ENCODE measurements at places on chromosomes 3 and 15.
A peak's percentile ranks its signal among the peaks of the same experiment; 100 is the strongest.

DNA sequence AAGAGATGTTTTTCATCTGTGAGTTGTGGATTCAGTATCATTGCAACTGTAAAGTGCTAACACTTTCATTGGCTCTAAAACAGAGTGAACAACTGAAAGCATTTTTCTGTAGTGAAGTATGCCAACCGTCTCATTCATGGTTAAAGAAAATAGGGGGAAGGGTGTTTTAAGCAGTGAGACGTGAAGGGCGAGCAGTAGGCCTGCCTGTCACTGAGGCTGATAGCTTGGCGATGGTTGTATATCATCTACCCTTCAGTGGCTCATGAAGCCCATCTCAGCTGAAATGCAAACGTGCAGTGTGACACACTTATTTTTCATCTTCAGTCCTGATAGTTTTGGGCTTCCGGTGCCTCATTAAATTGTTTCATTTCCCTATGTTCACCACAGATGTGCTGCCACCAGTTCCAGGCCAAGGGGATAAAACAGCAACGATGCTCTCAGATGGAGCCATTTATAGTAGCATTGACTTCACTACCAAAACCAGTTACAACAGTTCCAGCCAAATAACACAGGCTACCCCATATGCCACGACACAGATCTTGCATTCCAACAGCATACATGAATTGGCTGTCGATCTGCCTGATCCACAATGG is 562.0 kb downstream of the ROBO2 start:
- DNase-seq: no peak

DNA sequence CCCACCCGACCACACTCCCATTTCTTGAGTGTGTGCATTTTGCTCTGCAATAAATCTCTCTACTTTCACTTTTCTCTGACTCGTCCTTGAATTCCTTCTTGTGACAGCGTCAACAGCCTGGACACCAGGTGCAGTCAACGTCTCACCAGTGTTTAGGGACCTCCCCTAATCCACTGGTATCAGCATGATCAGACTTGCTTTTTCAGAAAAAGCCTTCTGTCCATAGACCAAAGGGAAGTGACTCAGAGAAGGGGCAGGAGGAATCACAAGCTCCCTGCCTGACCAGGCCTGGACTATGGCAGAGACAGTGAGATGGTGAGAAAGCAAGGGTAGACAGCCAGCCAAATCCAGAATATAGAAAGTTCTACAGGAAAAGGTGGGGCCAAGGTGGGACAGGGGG is 15.5 kb downstream of the CCR5 start:
- no peak for DNase-seq

DNA sequence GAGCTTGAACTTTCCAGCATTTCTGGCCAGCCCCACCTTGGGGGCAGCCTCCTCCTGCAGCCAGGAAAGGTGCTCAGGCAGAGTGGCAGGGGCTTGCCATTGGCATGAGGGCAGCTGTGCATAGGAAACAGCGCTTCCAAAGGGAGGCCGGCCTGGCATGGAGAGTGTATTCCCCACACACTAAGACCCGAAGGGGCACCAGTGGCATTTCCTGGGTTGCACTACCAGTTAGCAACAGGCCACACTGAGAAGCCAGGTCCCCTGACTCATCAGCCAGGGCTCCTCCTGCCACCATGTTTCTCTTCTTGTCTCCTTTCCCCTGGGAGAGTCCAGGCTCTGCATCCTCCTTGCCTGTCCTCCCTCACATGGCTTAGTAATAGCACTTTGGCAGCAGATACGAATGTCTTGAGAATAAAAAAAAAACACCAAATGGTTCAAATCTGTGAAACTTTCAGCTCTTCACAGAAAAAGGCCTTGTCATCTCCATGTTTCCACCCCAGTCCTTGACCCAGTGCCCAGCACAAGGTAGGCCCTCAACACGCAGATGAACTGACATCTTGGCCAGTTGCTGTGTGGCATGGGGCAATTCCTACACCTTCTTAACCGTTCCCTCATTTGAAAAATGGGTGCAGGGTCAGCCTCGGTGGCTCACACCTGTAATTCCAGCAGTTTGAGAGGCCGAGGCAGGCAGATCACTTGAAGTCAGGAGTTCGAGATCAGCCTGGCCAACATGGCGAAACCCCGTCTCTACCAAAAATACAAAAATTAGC is 180.4 kb downstream of the SMAD6 start:
- DNase-seq: no peak

DNA sequence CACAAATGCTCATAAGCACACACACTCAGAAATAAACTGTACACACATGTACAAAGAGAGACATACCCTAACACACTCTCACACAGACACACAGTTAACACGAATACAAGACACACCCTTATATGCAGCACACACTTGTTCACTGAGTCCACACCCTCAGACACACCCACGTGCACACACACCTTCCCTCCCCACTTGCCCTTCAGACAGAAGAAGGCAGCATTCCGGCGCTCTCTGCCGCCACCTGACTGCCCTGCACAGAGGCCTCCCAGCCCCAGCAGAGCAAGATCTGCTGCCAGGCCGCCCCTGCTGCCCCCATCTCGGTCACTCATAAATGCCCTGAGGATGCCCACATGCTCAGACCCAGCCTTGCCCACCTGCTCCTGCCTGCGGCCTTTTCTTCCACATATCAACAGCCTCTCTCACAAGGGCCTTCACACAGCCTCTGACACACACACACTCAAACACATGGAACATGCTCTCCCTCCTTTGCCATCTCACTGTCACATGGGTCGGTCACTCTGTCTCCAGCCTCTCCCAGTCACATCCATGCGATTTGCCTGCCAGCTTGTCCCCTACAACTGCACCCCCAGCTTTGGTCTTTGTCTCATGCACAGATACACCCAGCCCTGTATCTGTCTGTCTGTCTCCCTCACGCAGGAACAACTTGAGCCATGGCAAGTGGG is 71.1 kb downstream of the EPHB3 start:
- no peak for DNase-seq

DNA sequence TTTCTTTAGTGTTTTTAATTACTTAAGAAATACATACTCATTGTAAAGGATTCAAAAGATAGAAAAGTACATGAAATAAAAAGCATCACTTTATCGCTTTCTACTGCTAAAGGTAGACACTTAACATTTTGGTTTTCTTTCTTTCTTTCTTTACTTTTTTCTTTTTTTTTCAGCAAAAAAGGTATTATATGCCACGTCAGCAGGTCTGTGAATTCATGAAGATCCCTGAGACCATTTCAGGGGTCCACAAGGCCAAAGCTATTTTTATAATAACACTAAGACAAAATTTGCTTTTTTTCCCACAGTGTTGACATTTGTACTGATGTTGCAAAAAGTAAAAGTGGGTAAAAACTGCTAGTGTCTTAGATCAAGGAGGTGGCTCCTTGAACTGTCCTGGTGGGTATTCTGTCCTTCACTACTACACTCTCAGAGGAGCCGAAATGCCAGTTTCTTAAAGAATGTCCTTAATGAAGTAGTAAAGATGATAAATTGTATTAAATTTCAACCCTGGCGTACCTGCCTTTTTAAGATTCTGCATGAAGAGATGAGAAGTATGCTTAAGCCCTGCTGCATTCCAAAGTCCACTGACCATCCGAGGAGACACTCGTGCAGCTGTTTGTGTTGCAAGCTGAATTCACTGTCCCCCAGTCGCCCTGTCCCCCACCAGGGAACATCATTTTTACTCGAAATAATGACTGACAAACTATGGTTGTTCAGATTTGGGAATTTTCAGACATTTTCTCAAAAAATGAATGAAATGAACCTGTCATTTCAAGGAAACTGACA is 106.7 kb upstream of the PIAS1 start:
- no peak for DNase-seq

GRCh38 chr3:170233530-170233929 is 11.3 kb downstream of the PRKCI start:
- DNase-seq: no peak

GRCh38 chr3:97550408-97550807 is 214.2 kb upstream of the ARL6 start:
- DNase-seq: no peak

- no peak for DNase-seq
Measured at GRCh38 chr3:45084820-45085816, 59.0 kb downstream of the CLEC3B start.

GRCh38 chr3:131795390-131796090 is 239.3 kb downstream of the CPNE4 start:
- DNase-seq: no peak

- no peak for DNase-seq
Measured at GRCh38 chr3:145094355-145094941, 1066.5 kb downstream of the PLOD2 start.

DNA sequence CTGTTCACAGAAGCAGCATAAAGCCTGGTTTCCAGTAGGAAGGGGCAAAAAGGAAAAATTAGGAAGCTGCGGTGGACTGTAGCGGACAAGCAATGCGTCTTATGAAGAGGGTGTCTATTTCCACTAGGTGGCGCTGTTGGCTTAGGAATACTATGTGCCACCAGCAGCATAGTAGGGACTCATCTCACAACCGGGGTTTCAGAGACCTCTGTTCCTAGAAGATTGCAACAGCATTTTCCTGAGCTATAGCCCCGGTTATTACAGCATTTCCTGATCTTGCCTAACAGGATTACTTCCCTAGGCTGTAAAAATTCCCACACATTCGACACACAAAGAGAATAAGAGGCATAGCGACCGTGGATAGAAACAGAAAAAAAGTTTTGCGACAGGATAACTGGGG is 683.0 kb downstream of the TBL1XR1 start:
- no peak for DNase-seq

GRCh38 chr3:175257123-175257522 is 398.0 kb downstream of the NAALADL2 start:
- DNase-seq: no peak

DNA sequence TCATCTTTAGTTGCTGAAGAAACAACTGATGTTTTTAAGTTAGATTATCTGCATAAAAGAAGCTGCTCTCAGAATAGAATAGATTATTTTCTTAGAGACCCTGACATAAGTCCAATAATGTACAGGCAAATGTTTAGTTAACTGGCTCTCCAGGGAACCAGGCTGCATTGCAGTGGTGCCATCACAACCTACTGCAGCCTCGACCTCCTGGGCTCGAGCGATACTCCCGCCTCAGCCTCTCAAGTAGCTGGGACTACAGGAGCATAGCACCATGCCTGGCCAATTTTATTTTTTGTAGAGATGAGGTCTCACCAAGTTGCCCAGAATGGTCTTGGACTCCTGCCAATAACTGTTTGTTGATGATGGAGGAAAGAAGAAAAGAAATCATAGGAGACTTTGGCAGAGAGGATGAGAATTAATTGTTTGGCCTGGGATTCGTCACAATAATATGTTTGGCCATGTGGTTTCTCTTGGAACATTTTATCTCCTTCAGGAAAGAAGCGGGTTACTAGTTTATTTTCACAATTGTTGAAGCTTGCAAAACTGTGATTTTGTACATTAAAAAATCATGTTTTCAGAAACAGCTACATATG is 429.2 kb downstream of the CADM2 start:
- no peak for DNase-seq

- no peak for DNase-seq
Measured at GRCh38 chr15:91319371-91320059, 219.5 kb downstream of the SV2B start.

GRCh38 chr15:87716422-87716821 is 540.1 kb downstream of the NTRK3 start:
- no peak for DNase-seq

GRCh38 chr15:85280203-85280602 is 100.2 kb upstream of the AKAP13 start:
- no peak for DNase-seq

- peak; percentile 5 for DNase-seq
Measured at GRCh38 chr15:80093854-80094418, 34.5 kb downstream of the ZFAND6 start.

GRCh38 chr3:10653241-10653640 is 147.9 kb upstream of the ATP2B2 start:
- DNase-seq: no peak

- no peak for DNase-seq
Measured at GRCh38 chr3:171775943-171776342, 34.3 kb downstream of the PLD1 start.

DNA sequence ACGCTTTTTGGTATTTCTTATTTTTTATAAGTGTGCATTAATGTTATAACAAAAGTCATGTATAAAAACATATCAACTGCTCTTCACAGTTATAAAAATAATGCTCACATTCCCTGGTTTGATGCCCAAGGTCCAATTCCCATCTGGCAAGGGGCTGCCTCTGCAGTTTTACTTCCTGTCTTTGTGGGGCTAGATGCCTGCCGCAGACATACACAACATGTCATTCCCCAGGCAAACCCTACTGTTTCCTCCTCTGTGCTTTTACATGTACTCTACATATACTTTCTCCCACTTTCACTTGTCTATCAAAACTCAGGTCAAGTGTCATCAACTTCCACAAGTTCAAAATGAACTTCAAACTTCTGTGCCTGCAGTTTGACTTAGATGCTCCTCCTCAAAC is 60.5 kb upstream of the ETV5 start:
- DNase-seq: no peak

DNA sequence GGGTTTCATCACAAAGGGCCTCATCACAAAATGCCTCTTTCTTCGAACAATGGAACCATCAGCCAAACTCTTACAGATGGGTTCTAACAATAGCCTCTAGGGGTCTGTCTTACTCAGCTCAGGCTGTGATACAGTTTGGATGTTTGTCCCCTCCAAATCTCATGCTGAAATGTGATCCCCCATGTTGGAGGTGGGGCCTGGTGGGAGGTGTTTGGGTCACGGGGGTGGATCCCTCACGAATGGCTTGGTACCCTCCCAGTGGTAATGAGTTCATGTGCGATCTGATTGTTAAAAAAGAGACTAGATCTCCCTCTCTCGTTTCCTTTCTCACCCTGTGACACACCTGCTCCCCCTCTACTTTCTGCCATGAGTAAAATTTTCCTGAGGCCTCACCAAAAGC is 47.9 kb upstream of the LIPC start:
- DNase-seq: peak; percentile 41

DNA sequence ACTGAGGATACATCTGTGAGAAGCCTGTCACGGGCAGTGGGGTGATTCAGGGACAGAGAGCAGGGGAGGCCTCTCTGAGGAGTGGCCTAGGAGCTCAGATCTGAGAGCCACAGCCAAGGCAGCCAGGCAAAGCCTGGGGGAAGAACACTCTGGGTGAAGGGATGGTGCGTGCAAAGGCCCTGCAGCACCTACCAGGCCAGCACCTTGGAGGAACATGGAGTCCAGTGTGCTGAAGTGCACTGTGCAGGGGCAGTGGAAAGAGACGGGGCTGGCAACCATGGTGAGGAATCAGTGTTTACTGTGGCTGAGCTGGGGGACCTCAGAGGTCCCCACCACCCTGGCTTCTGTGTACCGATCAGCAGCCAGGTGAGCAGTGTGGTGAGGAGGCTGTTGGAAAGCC is 48.0 kb downstream of the NUP210 start:
- DNase-seq: no peak

GRCh38 chr3:77449459-77450350 is 409.8 kb downstream of the ROBO2 start:
- no peak for DNase-seq

GRCh38 chr15:63945838-63946298 is 100.4 kb downstream of the DAPK2 start:
- no peak for DNase-seq

GRCh38 chr15:65896236-65896635 is 26.9 kb downstream of the RAB11A start:
- no peak for DNase-seq

DNA sequence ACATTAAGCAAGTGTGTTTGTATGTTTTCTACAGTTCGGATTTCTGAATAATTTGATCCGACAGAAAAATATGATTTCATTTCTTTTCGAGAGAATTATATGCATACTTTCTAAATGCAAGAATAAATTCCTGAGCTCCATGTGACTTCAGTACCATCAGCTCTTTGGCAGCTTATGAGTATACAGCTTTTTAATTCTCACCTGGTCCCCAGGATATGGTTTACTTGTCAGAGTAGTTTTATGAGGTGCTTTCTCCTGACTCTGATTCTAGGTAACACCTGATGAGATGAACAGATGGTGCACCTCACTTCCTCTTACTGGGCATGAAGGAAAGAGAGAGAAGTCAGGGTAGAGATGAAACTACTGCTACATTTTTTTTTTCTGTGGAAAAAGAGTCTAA is 3.1 kb downstream of the HGD start:
- DNase-seq: no peak
